ENCODE measurements at places on chromosomes 6 and 20.

GRCh38 chr20:5843054-5843592 lies 92.9 kb downstream of the SHLD1 start:
- no peak for DNase-seq

DNA sequence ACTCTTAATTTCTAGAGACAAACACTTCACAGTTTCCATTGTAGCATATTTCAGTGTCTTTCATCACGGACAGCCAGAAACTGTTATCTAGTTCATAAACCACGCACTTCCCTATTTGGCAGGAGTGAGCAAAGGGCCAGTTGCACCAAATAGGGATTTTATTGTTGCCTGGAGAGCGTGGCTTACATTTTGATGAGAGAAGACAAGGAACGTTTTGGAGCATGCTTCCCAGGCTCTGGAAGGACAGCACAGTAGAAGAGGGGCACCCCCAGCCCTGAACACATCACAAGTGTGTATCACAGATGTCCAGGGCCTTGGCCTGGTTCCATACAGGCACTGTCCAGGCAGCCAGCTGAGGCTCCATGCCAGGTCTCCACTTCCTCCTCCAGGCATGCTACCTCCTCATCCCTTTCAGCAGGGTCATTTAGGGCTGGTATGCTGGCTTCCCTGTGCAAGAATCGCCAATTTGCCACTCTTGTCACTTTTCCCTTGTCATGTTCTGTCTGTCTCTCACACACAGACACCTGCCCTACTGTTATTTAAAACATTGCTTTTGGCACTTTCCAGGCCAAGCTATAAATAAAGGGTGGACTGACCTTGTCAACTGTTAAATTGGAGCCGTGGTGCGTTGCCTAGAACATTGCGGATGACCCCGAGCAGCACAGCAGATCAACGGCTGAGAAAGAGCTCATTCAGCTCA lies 235.0 kb upstream of the GMDS start:
- DNase-seq, result no peak

DNA sequence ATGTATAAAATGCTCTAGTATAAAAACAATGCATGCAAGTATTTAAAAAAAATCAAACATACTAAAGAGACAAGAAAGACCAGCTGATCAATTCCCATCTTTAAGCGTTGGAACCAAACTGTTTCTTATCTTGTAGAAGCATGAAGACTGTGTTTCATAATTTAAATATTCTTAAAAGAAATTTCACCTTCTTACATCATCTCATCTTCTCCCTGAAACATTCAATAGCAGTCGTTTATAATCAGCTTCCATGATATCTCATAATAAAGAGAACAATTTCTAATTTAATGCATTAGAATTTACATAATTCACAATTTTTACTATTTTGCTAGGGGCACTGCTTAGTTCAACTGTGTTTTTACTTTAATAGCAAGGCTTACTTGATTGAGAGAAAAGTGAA lies 468.1 kb upstream of the MARCKS start:
- no peak for DNase-seq

DNA sequence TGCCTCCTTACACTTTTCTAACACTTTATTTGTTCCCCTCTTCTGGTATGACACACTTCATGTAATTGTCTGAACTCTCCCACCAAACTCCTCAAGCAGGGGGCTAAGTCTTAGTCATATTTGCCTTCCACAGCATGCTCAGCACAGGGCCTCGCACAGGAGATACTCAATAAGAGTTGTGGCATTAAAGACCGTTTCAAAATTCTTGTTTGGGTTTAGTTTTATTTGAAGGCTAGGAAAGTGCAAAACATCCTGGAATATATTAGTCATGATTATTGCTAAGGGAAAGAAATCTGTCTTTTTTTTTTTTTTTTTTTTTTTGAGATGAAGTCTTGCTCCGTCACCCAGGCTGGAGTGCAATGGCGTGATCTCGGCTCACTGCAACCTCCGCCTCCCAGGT lies 137.6 kb upstream of the ECI2 start:
- DNase-seq, result no peak

- DNase-seq, result no peak
These were observed 12.2 kb upstream of the MOXD1 start for GRCh38 chr6:132413499-132413802.

DNA sequence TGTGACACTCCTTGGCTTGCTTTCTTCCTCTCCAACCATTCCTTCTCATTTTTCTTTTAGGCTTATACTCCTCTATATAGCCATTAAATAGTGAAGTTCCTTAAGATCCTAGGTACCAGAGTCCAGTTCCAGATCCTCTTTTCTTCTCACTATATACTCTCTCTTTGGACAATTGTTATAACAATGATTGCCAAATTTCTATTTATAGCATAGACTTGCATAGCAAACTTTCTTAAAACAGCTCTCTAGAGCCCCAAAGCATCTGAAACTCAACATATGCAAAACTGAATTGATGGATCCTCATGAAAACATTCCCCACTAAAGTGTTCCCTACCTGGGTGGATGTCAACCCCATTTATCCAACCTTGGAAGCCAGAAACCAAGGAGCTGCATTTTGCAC lies 13.4 kb downstream of the PHIP start:
- DNase-seq, result no peak

- no peak for DNase-seq
These were observed 61.1 kb upstream of the SLC22A16 start for GRCh38 chr6:110537208-110538123.

GRCh38 chr6:164379795-164380194 lies 929.6 kb downstream of the C6orf118 start:
- no peak for DNase-seq

- DNase-seq, result no peak
These were observed 3.4 kb upstream of the BHLHE23 start for GRCh38 chr20:63009988-63010769.

- DNase-seq, result no peak
These were observed 64.4 kb upstream of the COL21A1 start for GRCh38 chr6:56311533-56312448.

Data from renal pelvis (tissue), 12 donors.